ENCODE measurements at places on chromosomes 5 and 9. TPM values are rescaled to one million over a fixed set of nuclear protein-coding genes. Genes with fewer than 3 reads are reported as not detected.

The SV2C gene
- total RNA-seq, result not detected

The FAM221B gene
- total RNA-seq, result not detected

The FOXD4L6 gene
- under 0.01 TPM for total RNA-seq

The NME5 gene
- not detected for total RNA-seq

The MAMDC4 gene
- total RNA-seq, result 2.0 TPM

The CEP120 gene
- total RNA-seq, result 32.6 TPM

The ADAMTSL1 gene
- 18.6 TPM for total RNA-seq

The ESM1 gene
- total RNA-seq, result 0.22 TPM

The AK3 gene
- 47.7 TPM for total RNA-seq

The TRIM36 gene
- 1.8 TPM for total RNA-seq

The DEPDC1B gene
- total RNA-seq, result 0.44 TPM

All from placental pericyte (primary cell).